ENCODE measurements at places on chromosomes 1 and 21.

DNA sequence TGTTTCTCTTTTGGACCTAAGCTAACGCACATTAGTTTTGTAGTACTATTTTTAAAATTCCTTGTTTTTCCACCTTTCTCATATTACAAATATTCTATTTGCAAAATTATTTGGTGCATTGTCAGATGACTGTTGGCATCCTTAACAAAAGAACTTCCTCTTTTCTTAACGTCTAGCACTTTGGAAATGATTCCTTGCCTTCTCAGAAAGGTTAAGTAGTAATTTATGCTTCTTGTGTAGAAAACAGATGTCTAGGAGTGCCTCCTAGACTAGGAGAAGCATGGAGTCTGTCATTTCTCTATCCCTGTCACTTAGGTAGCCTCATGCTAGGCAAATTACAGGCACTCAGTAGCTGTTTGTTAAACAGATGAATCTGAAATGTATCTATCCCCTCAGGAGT, 64.4 kb downstream of the HSPA13 start:
- DNase-seq, result no peak

DNA sequence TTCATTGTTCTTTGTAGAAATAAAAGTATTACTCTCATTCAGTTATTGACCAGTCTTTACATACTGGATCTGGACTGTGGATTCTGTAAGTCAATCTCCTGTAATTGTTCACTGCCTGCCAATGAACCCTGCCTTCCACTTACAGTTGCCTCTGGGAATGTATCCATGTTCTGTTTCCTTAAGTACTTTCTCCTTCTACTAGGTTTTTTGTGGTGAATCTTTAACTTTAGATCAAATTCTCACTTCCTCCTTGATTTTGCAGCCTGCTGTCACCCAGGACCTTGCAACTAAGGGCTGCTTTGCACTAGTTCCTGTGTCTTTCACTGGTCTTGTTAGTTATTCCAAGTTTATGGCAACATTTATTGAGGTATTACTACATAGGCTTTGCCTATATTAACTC, 28.2 kb upstream of the ANKRD13C start:
- no peak for DNase-seq

GRCh38 chr1:226355669-226356551, 46.9 kb upstream of the LIN9 start:
- peak; percentile 45 for DNase-seq

- DNase-seq, result no peak
Measured at GRCh38 chr1:174871886-174872285, 127.9 kb upstream of the CACYBP start.

DNA sequence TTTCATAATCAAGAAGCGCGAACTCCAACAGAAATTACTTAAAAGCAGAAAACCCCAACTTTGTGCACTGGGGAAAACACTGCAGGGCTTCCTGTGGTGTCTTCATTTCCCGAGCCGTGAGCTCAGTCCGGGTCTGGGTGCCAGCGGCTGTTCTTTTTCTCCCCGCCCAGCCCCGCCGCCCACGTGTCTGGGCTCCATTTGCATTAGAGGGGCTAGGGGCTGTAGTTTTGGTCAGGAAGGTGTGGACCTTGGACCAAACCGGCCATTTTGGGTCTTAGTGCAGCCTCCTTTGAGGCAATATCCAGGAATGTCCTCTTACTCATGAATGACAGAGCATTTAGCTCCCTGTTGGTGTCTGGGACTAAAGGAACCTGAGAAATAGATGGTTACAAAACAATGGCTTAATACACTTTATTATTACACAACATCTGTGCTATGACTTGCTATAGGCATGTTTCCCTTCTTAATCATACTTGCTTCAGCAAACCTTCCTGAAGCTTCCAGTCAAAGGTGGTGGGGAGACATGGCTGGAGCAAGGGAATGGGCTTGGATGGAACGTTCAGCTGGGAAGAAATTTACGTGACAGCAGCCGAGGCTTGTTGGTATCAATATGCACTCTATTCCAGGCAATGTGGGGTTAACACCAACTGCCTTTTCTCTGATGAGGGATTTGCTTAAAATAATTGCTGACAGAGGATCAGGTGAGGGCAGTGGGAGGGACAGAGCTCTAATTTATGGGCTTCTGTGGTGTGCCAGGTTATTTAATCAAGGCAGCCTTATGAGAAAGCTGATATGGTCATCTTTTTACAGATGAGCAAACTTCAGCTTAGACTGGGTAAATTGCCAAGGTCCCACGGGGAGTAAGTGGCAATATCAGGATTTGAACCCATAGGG, 1.1 kb downstream of the AGTRAP start:
- DNase-seq, result peak; percentile 76

- DNase-seq, result no peak
Measured at GRCh38 chr1:204673909-204674649, 11.5 kb downstream of the LRRN2 start.

GRCh38 chr21:26715878-26716506, 129.2 kb downstream of the ADAMTS1 start:
- DNase-seq, result no peak

DNA sequence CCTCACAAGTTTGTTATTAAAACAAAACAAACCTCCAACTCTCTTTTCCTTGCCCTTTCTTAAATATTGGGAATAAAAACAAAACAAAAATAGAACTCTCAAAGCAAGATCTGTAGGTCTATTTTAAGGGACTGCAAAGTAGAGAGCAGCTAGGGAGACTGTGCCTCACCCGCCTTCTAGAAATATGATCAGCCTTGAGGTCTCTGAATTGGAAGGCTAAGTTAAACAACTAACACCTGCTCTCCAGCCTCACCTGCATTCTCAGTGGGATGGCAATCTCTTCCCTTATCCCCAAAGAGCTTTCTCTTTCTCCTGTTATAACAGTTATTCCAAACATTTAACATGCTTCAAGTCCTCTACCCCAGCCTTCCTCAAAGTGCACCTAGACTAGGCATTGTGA, 75.5 kb upstream of the TNR start:
- no peak for DNase-seq

GRCh38 chr1:151714820-151715725, 1.5 kb downstream of the CELF3 start:
- DNase-seq, result no peak

DNA sequence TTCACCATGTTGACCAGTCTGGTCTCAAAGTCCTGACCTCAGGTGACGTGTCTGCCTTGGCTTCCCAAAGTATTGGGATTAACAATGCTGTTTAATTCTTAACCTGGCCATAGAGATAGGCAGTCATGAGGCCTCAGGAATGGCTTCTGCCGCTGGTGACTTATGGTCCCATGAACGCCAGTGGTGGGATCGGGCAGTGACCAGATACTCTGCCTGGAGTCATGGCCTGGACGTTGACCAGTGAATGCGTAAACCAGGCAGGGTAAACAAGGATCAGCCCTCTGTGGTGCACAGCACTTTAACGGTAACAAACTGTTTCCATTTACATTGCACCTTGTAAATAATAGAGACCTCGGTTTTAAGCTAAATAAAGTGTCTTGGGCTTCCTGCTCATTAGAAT, 23.0 kb downstream of the MTARC1 start:
- no peak for DNase-seq

GRCh38 chr1:92831762-92832536, at the start of gene RPL5:
Gene RPL5 (plus strand): TSS chr1:92832040. CDS start chr1:92832115, 75 bp downstream.
- DNase-seq, result peak; percentile 99

DNA sequence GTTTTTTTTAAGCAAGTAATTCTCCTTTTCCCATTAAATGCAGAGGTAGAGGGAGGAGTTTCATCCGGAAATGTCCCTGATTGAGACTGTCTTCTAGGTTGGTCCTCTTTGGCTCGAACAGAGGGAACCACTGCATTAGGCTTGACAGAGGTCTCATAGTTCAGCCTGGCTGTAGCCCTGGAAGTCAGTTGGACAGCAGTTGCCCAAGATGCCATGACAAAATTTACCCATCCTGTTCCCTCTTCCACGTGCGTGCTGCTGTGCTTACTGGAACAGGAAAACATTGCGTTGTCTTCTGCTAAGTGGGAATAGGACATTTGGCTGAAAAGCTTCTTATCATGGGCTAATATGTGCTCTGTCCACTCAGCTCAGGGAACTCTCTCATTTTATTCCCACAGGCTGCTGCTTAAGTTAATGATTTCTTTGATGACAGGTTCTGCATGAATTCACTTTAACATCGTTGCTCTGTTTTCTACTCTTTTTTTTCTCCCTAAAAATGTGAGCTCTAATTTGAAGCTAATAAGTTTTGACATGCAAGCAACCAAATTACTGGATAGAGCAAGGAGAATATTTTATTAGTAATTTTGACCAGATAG, 18.0 kb downstream of the KCNK1 start:
- no peak for DNase-seq

Data from activated effector memory CD4-positive, alpha-beta T cell treated with anti-CD3 and anti-CD28 coated beads, Interleukin-2, amount 50 U/mL, for 16 hours (primary cell).